Stimulated activated CD4-positive, alpha-beta T cell treated with anti-CD3 and anti-CD28 coated beads, Interleukin-4, amount 100 ng/mL, for 48 hours (primary cell): ENCODE measurements at places on chromosomes 5 and 9.

- no peak for DNase-seq
Observed at GRCh38 chr5:40615586-40616170, 64.0 kb upstream of the PTGER4 start.

GRCh38 chr5:67319935-67320725, 123.5 kb upstream of the CD180 start:
- no peak for DNase-seq

DNA sequence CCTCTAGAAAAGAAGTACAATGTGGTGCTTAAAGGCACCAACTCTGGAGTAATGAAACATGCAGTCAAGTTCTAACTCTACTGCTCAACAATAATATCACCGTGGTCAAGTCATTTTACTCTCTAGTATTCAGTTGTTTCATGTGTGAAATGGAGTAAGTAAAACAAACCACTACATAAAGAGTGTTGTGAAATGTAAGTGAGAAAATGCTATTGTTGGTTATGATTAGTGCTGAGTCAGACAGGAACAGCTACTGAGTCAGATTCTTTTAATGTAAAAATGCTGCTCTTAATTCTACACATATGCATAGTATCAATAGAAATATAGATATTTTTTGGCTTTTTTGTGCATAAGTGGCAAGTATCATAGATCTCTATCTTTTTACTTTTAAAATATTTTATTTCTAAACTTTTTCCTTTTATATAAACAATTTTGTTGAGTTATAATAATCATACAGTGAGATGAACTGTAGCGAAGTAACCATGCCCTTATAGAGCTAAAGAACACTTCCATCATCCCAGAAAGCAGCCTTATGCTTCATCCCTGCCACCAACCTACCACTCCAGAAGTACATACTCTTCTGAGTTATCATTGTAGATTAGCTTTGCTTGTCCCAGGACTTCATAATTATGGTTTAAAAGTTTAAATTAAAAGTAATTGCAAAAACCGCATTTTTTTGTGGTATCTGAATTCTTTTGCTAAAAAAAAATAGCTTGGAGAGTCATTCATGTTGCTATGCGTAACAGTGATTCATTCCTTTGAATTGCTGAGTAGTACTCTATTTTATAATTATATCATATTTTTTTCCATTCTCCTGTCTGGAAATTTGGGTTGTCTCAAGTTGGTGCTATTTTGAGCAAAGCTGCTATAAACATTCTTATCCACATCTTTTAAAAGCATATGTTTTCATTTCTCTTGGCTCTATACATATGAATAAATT, 548.2 kb upstream of the CLINT1 start:
- DNase-seq = no peak

DNA sequence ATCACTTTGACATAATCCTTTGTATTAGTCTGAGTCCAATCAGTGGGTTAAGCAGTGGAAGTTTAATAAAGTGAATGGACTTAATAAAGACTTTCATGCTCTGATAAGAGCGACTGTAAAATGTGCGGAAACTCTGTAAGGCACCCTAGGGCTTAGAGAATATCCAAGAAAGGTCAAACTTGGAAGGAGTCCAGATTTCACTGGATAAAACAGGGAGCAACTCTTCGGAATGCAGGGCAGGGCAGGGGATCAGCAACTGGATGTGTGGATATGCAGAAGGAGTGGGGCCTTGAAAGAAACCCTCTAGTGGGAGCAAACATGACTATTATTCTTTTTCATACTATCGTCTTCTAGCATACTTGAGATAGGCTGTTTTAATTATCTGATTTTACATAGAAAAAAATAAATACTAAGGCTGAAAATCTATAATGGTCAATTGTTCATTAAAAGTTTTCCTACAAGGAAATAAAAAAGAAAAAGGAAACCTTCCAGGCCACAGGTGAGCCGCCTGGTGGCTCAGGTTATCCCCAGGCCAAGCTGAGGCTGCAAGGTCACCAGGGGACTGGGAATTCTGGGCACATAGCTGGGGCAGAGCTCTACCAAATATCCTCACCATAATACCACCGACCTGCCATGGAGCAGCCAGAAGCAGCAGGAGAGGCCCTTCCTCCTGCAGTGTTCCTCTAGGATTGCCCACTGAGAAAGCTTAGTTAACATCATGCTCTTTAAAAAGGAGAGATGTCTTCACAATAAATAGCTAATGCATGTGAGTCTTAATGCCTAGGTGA, 46.3 kb upstream of the CCDC112 start:
- DNase-seq = no peak

DNA sequence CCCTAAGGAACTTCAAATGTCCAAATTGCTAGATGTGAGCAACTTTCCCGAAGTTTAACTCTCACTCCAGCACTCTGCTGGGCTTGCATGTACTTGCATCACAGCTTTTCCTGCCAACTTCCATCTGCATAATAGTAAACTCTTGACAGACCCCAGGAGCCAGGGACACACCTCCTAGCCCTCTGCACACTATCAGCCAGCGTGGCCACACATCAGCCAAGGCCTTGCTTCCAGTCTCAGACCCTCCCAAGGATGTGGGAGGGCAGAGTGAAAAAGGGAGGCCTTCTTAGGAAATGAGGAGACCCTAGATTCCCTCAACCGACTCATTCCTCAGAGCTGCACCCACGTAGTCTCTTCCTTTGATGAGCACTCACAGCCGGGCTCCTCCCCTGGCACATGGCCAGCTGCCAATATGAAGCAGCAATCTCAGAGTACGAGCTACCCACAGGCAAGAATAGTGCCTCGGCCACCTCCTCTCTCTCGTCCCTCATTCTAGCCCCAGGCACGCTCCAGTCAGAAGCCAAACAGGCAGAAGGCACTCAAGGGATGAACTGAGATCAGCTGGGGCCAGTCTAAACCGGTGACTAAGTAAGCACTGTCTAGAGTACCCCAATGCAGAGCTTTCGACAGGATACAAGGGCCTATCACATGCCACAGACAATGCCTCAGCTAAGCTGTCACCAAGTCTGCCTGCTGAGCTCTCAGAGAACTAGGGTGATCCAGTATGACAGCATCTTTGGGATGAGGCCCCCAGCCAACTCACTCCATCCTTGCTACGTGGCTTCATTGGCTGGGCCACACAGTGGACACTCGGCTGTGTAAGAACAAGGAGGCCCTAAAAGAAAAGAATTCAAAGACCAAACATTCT, 2.3 kb downstream of the P4HA2 start:
- peak; percentile 28 for DNase-seq

DNA sequence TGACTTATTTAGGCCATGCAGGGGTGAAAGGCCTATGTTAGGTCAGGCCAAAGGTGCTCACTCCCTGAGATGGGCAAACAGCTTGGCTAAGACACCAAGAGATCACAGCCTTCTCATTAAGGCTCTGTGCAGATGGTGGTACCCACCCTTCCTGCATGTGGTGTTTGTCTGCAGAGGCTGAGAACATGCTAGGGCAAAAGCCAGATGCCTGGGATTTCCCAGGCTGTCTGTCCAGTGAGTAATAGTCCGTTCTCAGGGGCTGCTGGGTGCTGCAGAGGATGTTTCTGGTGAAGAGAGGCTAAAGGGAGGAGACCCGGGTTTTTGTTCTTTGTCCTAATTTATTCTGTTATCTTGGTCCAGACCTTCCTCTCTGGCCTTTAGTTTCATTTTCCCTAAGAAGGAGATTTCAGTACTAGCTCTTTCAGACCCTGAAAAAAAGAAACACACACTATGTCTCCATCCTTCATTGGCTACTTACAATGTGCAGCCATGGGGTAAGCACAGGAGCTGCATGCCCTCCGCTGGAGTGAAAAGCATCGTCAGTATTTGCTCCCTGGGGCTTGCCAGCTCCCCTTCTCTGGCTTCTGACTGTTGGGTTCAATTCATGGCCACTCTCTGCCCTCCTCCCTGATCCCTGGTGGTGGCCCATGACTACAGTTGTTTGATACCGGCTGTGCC, 23.4 kb upstream of the GLRA1 start:
- no peak for DNase-seq

DNA sequence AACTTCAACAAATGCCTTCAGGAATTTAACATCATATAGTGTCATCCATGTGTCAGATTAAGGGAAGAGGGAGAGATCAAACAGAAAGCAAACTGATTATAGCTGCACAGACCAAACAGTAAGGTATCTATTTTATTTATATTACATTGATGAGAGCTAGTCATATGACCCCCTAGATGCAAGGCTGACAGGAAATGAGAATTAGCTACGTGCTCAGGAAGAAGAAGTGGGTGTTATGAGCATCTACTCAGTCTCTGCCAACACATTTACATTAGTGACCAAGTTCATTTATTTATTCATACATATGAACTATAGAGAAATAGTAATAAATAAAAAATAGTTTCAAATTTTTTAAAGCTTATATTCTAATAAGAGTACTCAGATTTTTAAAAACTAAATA, 787.3 kb downstream of the KCTD16 start:
- DNase-seq = no peak
